Activated naive CD4-positive, alpha-beta T cell (primary cell): ENCODE measurements at places on chromosomes 6 and 20.

DNA sequence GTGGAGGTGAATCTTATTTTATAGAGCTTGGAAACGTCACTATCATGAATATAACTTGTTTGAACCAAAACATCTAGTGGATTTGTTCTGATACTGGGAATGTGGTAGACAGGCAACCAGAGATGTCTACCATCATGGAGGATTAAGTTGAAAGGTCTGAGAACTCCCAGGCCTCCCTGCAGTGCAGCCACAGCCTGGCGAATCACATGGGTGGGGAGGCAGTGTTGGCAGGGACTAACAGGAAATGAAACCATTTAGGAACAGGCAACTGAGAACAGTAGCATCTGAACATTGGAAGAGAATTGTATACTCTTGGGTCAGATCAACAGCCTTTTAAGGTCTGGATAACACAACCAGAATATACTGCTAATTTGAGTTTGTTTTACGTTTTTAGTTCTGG lies 22.3 kb upstream of the CEP162 start:
- no peak for DNase-seq

DNA sequence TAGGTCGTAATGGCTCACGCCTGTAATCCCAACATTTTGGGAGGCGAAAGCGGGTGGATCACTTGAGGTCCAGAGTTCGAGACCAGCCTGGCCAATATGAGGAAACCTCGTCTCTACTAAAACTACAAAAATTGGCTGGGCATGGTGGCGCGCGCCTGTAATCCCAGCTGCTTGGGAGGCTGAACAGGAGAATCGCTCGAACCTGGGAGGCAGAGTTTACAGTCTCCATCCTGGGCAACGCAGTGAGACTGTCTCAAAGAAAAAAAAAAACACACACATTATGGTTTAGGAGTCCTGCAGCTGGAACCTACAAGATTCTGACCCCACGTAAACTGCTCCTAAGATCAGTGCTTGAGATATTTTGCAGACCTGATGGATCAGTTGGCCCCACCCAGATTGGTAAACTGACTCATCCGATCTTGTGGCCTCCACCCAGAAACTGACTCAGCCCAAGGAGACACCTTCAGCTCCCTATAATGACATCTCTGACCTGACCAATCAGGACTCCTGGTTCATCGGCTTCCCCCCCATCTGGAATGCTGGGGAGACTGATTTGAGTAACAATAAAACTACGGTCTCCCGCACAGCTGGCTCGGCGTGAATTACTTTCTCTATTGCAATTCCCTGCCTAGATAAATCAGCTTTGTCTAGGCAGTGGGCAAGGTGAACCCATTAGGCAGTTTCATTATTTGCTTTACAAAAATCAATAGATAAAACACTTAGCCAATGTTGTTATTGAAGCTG lies 96.2 kb upstream of the BTN3A2 start:
- DNase-seq = no peak

DNA sequence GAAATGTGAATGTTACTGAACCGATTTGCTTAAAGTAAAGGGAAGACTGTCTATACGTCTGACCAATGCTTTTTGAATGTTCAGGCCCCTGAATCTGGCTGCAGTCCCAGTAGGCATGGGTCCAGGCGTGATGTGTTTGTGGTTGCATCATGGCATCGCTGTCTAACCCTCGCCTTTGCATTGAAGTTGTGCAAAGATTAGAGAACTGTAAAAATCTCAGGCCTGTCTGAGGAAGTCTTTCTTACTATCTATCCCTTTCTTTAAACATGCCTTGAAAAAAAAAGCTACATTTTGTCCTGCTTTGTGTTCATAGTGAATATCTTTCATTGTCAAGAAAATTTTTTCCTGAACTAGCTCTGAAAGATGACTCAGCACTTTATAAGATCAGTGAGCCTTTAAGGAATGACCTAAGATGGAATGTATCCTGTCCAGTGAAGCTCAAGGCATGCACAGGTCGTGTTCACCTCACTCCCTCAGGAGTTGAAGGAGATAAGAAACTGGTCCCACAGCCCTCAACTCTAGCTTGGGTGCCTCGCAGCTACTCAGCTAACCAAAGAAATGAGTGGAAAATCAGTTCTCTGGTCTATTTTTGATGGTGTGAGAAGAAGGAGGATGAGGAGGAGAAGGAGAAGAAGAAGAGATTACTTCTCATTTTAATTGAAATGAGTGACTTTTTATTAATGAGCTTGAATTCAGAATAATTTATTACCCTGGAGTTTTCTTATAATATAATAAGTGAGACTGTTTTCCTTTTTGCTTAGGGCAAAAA lies 48.6 kb downstream of the TPD52L1 start:
- no peak for DNase-seq

DNA sequence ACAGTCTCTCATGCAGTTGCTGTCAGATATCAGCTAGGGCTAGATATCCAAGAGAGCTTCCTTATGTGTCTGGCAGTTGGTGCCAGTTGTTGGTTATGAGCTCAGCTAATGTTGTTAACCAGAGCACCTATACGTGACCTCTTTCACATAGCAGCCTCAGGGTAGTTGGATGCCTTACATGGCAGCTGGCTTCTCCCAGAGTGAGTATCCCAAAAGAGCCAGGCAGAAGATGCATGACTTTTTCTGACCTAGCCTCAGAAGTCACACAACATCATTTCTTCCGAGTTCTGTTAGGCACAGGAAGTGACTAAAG lies 175.7 kb downstream of the VEGFA start:
- no peak for DNase-seq

DNA sequence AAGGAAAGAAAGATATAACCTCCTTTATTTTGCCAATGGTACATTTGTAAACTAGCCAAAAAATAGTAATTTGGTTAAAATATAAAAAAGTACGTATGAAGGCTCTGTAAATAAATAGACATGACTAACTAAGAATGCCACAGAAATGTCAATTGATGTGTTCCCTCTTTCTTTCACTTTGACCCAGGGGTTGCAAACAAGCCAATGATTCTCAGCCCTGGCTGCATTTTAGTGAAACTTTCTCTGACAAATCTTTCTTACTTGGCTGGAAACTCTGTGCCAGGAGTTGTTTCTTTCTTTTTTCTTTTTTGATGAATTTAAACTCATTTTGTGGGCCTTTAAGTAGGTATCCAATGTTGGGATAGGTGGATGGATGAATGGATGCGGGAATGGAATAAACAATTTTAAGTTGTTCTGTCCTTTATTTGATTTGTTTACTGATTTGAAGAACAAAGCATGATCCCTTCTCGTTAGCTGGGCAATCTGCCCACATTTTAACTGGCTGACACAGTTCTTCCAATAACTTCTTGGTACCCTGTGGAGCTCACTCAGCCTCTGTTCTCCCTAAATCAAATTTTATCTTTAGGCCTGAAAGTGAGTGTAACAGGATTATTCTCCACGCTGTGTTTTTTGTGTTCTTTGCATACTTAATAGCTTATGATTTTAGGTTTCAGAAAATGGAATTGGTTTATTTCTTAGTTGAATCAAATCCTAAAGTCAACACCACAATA lies 58.6 kb upstream of the GCLC start:
- DNase-seq = no peak

DNA sequence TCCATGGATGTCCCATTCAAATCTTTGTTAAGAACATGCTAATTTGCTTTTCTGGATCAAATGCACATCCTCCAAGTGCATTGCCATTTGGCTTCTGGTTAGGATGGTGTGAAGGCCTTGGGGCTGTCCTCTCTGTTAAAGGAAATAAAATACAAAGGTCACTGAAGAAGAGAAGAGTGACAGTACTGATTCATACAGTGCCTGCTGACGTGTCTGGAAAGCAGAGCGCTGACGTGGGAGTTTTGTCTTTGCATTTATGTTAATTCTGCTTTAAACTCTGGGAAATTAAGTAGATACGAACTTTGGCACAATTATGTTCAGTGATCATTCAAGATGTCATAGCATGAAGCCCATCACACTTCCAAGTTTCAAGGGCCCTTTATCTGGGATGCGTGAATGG lies 33.2 kb downstream of the SYNDIG1 start:
- DNase-seq = no peak

- no peak for DNase-seq
These were observed 157.9 kb downstream of the OGFRL1 start for GRCh38 chr6:71446470-71446869.

GRCh38 chr6:67885081-67886033 lies 749.7 kb upstream of the ADGRB3 start:
- DNase-seq = no peak

DNA sequence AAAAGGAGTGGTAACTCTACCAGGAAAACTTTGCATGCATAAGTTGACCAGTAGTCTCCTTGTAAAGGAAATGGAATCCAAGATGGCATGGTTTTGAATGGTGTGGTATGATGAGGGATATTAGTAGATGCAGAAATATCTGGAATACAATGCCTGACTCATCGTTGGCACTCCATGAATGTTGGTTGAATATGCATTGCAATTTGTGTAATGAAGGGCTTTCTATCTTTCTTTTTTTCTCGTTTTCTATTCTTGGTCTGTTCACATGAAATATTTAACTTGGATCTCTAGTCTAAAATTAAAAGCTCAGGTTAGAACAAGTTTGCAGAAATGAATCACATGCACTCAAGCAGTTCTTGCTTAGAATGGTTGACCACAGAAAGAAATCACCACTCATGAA lies 277.3 kb upstream of the PRND start:
- DNase-seq = no peak

- no peak for DNase-seq
These were observed 24.4 kb upstream of the ARID1B start for GRCh38 chr6:156752666-156753301.

DNA sequence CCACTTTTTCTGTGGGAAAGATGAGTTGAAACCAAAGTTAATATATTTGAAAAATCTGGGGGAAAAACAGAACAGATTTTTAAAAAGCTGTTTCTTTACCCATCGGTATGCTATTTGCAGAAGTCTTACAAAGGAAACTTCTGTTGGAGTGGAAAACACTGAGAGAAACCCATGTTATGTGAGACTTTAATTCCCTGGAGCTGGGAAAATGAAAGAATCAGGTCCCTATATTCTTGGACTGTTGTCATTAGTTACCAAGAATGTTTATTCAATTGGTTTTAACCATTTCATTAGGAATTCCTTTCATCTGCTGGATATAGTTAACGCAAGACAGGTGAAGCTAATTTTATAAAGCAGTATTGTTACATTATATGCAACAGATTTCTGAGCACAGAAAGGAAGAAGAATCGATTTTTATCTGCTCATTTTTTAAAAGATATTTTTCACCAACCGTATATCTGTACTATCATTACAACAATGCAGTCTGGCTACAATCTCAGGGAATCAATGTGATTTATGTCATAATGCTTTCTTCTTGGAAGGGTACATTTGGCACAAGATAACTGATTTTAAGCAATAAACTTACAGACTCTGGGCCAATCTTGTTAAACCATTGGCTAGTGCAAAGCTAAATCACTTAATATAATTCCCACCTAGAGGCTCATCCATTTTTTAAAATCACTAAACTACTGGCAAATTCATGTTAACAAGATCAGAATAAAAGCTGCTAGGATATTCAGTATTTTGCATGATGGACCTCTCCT lies 170.0 kb downstream of the MOXD1 start:
- no peak for DNase-seq

GRCh38 chr20:49385465-49385864 lies 97.0 kb downstream of the KCNB1 start:
- no peak for DNase-seq

DNA sequence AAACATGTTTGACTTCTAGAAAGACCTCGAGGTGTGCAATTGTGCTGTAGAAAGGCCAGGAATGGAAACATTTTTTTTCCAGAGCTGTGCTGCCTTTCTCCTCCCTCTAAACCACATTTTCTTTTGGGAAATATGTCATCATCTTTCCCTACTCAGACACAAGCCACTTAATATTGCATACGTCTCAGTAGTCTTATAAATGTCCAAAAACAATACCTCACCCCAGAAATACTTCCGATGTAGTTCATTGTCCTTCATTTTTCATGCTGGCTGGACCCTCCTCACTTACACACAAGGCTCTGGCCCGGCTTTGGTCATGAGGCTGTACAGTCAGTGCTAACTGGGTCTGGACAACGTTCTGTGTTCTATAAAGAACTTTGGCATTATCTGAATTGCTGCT lies 126.4 kb downstream of the SCML4 start:
- DNase-seq = no peak

- DNase-seq = no peak
These were observed 105.4 kb downstream of the REV3L start for GRCh38 chr6:111377558-111378120.

GRCh38 chr6:12733876-12734275 lies 17.3 kb downstream of the PHACTR1 start:
- DNase-seq = no peak
